ENCODE measurements at places on chromosomes 3 and 15. TPM values are rescaled to one million over a fixed set of nuclear protein-coding genes. Genes with fewer than 3 reads are reported as not detected.
A peak's percentile ranks its signal among the peaks of the same experiment; 100 is the strongest.

GRCh38 chr3:33184863-33185262, 33.7 kb downstream of the SUSD5 start:
- no peak for DNase-seq

DNA sequence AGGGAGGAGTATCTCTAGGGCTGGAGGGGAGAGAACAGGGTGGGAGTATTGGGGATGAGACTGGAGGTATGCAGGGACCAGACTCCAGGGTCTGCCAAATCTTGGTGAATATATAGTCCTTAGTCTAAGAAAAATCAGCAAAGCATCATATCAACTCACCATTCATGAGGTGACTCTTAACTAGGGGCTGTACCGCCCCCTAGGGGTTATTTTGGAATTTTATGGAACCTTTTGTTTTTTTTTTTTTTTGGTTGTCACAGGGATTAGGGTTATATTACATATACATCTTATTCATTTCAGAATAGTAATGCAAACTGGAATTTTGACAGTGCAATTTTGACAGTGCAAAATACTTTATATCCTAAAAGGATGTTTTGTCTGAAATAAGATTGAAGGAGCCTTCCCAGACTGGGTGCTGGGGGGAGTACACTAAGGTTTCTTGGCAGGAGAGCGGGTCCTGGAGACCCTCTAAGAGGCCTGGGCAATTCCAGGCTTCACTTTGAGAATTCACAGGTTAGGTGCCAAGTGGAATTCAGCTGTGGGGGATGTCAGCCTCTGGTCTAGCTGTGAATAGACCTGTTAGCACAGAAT, 7.5 kb downstream of the CMTM7 start:
- DNase-seq, result peak; percentile 51

DNA sequence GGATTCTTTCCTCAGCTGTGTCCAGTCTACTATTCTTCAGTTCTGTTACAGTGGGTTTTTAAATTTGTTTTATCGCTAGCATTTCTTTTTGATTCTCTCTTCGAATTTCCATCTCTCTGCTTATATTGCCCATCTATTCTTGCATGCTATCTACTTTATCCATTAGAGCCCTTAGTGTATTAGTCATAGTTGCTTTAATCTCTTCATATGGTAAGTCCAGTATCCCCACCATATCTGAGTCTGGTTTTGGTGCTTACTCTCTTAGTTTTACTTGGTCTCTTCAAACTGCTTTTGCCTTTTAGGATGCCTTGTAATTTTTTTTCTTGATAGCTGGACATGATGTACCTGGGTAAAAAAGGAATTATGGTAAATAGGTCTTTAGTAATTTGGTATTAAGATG, 9.1 kb downstream of the TIMMDC1 start:
- no peak for DNase-seq

DNA sequence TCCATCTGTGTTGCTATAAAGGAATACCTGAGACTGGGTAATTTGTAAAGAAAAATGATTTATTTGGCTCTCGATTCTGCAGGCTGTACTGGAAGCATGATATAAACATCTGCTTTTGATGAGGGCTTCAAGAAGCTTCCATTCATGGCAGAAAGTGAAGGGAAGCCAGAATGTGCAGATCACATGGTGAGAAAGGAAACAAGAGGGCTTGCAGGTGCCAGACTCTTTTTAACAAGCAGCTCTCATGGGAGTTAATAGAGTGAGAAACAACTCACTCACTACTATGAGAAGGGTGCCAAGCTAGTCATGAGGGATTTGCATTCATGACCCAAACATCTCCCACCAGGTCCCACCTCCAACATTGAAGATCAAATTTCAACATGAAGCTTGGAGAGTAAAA, 247.2 kb downstream of the ZIC4 start:
- DNase-seq, result no peak

DNA sequence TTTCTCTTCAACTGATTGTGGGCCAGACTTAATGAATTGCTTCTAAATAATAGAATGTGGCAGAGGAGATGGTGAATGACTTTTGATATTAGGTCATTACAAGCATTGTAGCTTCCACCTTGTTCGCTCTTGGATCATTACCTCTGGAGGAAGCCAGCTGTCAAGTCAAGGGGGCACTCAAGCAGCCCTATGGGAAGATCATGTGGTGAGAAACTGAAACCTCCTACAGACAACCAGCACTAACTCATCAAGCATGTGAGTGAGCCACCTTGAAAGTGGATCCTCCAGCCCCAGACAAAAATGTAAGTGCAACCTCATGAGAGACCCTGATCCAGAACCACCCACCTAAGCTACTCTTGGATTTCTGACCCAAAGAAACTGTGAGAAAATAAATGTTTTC, 109.8 kb upstream of the TBC1D5 start:
- DNase-seq, result no peak

ANO10 gene
- total RNA-seq, result 11.1 TPM

PTH1R gene
- total RNA-seq, result 0.30 TPM

All from NCI-H460 (cell line).